BJ (cell line): ENCODE measurements at places on chromosomes 7 and 10. TPM values are rescaled to one million over a fixed set of nuclear protein-coding genes. Genes with fewer than 3 reads are reported as not detected.

DNA sequence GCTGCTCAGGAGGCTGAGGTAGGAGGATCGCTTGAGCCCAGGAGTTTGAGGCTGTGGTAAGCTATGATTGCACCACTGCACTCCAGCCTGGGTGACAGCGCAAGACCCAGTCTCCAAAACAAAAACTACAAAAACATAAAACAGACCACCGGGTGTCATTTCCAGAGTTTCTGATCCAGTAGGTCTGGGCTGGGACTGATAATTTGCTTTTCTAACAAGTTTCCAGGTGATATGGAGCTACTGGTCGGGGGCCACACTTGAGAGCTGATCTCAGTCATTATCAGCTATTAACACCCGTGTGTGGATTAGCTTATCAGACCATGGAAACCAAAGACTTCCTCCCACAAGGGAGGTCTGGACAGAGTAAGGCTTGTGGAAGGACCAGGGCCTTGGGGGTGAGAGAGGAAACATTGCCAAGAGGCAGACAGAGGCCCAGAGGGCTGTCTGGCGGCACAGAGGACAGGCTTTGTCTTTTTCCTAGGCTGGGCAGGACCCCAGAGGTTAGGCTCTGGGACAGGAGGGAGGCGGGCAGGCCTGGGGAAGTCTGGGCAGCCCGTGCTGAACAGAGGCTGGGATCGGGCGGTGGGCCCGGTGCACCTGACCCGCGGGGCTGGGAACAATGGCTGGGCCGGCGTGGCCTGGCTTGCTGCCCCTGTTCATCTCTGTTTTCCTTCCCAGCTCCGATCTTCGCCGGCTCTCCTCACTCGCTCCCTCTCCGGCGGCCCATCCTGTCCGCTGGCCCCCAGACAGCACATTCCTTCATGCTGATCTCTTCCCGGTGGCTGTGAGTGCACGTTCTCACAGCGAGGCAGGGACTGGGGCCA, 25.2 kb downstream of the TMEM270 start:
- no peak for DNase-seq

DNA sequence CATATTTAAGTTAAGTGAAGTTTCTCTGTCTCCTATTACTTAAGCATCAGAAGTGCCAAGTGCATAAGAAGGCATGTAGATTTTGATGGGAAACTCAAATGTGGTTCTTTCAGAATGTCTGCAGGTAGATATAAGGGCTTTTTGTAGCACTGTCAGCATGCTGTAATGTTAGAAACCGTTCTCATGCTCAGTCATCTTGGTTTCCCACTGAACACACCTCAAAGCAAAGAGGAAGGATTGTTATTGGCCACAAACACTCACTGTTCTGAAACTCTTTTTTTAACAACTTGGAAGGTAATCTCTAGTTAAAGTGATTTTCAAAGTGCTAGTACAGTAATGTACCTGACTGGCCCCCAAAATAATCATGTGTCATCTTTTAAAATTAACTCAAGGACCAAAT, 126.0 kb downstream of the AASS start:
- DNase-seq, result no peak

- DNase-seq, result no peak
Measured at GRCh38 chr10:45471531-45472310, 97.7 kb downstream of the ALOX5 start.

DNA sequence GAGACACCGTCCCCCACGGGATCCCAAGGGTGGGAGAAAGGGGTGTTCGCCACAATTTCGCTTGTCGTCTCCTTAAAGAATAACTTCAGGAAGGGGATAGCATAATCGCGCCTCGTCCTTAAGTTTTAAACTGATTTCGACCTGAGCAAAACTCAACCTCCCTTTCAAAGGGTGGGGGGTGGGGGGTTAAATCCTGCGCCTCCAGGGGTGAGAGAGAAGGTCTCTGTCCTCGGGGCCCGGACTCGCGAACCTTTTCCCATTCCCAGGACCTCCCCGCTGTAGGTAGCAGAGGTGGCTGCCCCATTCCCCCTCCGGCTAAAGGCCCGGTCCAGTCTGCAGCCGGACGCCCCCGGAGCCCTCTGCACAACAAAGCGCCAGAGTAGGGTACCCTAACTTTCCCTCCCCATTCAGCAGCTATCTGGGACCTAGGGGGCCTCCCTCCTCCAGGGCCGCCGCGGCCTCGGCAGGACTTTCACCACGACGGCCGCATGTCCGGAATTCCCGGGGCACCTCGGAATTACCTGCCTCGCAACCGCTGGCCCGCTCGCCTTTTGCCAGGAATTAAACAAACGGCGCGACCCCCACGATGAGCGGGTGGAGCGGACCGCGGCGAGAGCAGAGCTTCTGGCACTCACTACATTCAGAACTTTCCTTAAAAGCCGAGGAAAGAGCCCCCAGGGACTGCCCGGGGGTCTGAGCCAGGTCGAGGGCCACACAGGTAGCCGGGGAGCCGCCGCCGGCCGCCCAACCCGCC, 1.7 kb downstream of the CDK6 start:
- DNase-seq, result no peak

DNA sequence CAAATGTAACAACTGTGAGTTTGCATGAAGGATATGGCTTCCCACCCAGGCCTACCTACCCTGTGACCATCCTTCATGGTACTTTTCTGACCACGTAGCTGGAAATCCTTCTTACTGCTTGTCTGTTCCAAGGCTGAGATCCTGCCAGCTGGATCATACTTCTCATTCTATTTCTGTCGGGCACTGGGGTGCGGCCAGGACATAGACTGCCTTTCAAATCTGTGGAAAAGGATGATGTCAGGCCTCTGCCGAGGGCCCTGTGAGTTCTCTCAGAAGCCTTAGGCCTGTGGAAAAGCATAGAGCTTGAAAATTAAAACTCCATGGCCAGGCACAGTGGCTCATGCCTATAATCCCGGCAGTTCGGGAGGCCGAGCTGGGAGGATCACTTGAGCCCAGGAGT, 10.0 kb downstream of the VWC2 start:
- no peak for DNase-seq

DNA sequence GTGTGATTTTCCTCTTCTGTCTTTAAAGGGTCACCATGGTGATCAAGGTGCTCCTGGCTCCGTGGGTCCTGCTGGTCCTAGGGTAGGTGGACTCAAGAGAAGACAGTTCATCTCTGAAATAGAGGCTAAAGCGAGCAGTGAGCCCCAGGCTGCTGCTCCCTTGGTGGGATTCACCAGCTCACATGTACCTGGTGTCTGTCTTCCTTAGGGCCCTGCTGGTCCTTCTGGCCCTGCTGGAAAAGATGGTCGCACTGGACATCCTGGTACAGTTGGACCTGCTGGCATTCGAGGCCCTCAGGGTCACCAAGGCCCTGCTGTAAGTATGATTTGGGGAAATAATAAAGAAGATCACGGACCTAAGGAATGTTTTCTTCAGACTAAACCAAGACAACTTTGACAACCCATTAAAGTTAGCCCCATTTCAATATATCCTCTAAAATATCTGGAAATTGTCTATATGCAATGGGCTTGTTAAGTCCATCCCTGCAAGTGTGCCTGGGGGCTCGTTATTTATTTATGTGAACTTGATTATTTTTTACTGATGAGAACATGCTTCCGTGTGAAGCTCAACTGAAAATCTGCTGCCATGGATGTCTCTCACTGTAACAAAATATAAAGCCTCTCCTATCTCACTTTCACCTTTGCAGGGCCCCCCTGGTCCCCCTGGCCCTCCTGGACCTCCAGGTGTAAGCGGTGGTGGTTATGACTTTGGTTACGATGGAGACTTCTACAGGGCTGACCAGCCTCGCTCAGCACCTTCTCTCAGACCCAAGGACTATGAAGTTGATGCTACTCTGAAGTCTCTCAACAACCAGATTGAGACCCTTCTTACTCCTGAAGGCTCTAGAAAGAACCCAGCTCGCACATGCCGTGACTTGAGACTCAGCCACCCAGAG, 32.5 kb downstream of the COL1A2 start:
- DNase-seq, result no peak

GRCh38 chr10:51427758-51428157, 271.6 kb downstream of the CSTF2T start:
- no peak for DNase-seq

DNA sequence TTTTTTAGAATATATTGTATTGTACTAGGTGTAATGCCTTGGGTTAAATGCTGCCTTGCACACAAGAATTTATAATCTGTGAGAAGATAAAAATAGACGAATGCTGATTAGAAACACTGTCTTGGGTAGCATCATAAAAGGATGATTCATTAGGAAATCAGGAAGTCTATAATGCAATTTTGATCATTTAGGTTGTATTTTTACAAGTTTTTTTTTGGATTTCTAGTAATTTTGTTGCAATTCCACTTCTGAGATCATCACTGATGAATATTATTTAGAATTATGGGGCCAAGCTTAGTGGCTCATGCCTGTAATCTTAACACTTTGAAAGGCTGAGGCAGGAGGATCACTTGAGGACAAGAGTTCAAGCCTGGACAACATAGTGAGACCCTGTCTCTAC, 29.6 kb downstream of the WBP1L start:
- no peak for DNase-seq

ALOX5 gene
- not detected in 2 replicates for polyA plus RNA-seq

KCNMA1 gene
- polyA plus RNA-seq, result 21.4 and 26.3 TPM in 2 replicates

CDHR1 gene
- polyA plus RNA-seq, result not detected in 2 replicates

AGBL3 gene
- 0.32 and 0.80 TPM in 2 replicates for polyA plus RNA-seq

MYOZ1 gene
- 8.3 and 9.6 TPM in 2 replicates for polyA plus RNA-seq
